ENCODE measurements at places on chromosomes 7 and 10. TPM values are rescaled to one million over a fixed set of nuclear protein-coding genes. Genes with fewer than 3 reads are reported as not detected.

GPR85 gene
- not detected for total RNA-seq

FLNC gene
- not detected for total RNA-seq

HEPACAM2 gene
- not detected for total RNA-seq

CDK1 gene
- total RNA-seq, result 121 TPM

PPRC1 gene
- total RNA-seq, result 32.5 TPM

PRSS37 gene
- total RNA-seq, result not detected

LLCFC1 gene
- total RNA-seq, result not detected

SAMD9 gene
- total RNA-seq, result 94.9 TPM

PSPH gene
- total RNA-seq, result 12.0 TPM

SLC39A12 gene
- total RNA-seq, result not detected

SPOCK2 gene
- 418 TPM for total RNA-seq

OR2A42 gene
- total RNA-seq, result not detected

UNCX gene
- total RNA-seq, result not detected

TMEM130 gene
- not detected for total RNA-seq

OR2A12 gene
- total RNA-seq, result not detected

DNAJC30 gene
- total RNA-seq, result 6.4 TPM

EN2 gene
- not detected for total RNA-seq

CYP2C19 gene
- total RNA-seq, result not detected

PIK3AP1 gene
- total RNA-seq, result 6.6 TPM

ZP3 gene
- total RNA-seq, result 6.7 TPM

STEAP1B gene
- total RNA-seq, result 0.33 TPM

FAM24B gene
- 12.5 TPM for total RNA-seq

PRKCQ gene
- total RNA-seq, result 69.3 TPM

PRKG1 gene
- total RNA-seq, result not detected

ABHD11 gene
- total RNA-seq, result 12.3 TPM

GRID2IP gene
- total RNA-seq, result 0.28 TPM

ASAH2 gene
- total RNA-seq, result 2.1 TPM

MKI67 gene
- 253 TPM for total RNA-seq

HMX2 gene
- total RNA-seq, result not detected

FGF8 gene
- total RNA-seq, result not detected

SPDYE16 gene
- 0.25 TPM for total RNA-seq

LRRN3 gene
- 18.0 TPM for total RNA-seq

PUS7 gene
- total RNA-seq, result 5.9 TPM
